H9 (cell line): ENCODE measurements at places on chromosomes 1 and 21.

- no peaks in the 10 kb centered on the region for H3K4me1 ChIP-seq
- peaks cover 38% of the 10 kb centered on the region for H3K36me3 ChIP-seq
- no peak overlapping the region for H3K4me3 ChIP-seq
- DNase-seq, result no peak
- no peak overlapping the region for H3K27ac ChIP-seq
Measured at GRCh38 chr1:180384286-180385005, 117.9 kb downstream of the ACBD6 start.

GRCh38 chr1:60223158-60223557, 149.6 kb upstream of the C1orf87 start:
- H3K36me3 ChIP-seq, result no peaks in the 10 kb centered on the region
- no peaks in the 10 kb centered on the region for H3K4me1 ChIP-seq
- no peak overlapping the region for H3K4me3 ChIP-seq
- no peak overlapping the region for H3K27ac ChIP-seq
- no peaks in the 10 kb centered on the region for H3K27me3 ChIP-seq
- DNase-seq, result no peak

GRCh38 chr1:7617826-7618225, 153.3 kb upstream of the VAMP3 start:
- no peak overlapping the region for H3K27ac ChIP-seq
- H3K27me3 ChIP-seq, result no peaks in the 10 kb centered on the region
- H3K36me3 ChIP-seq, result no peaks in the 10 kb centered on the region
- no peak for DNase-seq
- no peaks in the 10 kb centered on the region for H3K4me1 ChIP-seq

GRCh38 chr1:35660581-35661473, 19.5 kb upstream of the PSMB2 start:
- no peaks in the 10 kb centered on the region for H3K27me3 ChIP-seq
- DNase-seq, result peak; percentile 68
- no peak overlapping the region for H3K4me3 ChIP-seq
- H3K4me1 ChIP-seq, result no peaks in the 10 kb centered on the region
- no peaks in the 10 kb centered on the region for H3K36me3 ChIP-seq
- no peak overlapping the region for H3K27ac ChIP-seq
